ENCODE measurements at places on chromosomes 1 and 21.

- DNase-seq: no peak
Measured at GRCh38 chr1:244862354-244862698, 2.0 kb downstream of the HNRNPU start.

DNA sequence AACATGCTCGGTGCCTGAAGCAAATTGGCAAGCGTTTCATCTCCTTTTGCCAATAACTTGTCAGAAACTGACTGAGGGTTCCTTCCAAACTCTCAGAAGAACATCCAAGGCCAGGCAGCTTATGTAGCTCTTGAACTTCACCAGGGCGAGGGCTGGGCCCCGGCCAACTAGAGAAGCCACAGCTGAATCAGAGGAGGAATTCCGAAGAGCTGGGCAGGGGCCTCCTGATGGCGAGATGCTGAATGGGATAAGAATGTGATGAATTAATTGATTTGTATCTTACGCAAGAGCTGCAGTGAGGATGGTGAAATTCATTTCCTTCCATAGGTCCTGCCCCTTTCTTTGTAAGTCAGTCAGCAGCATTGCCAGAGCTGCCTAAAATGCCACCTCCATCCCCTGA, 345.8 kb downstream of the KIF26B start:
- DNase-seq: no peak

DNA sequence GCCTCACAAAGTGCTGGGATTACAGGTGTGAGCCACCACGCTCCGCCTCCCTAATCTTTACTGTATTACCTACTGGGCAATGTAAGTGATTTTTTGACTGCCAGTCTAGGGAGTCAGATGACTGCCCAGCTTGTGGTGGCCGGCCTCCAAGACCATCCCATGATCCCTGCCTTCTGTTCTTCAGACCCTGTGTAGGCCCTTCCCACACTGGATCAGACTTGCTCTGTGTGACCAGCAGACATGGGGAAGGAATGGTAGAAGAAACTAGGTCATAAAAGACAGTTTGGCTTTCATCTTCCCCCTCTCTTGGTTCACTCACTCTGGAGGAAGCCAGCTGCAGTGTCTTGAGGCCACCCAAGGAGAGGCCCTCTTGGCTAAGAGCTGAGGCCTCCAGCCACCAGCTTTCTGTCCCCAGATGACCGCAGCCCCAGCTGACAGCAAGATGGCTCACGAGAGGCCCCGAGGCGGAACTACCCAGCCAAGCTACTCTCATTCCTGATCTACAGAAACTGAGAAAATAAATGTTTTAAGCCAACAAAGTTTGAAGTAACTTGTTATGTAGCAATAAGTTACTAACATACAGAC, 14.5 kb upstream of the CBR3 start:
- no peak for DNase-seq

GRCh38 chr1:225462429-225462713, 34.5 kb upstream of the LBR start:
- DNase-seq: no peak

- DNase-seq: no peak
Measured at GRCh38 chr1:59219916-59220315, 77.0 kb upstream of the FGGY start.

All from thoracic aorta (tissue), 2 donors.